ENCODE measurements at places on chromosomes 3 and 15.

- no peak for DNase-seq
Observed at GRCh38 chr3:59288951-59289350, 239.1 kb upstream of the CFAP20DC start.

DNA sequence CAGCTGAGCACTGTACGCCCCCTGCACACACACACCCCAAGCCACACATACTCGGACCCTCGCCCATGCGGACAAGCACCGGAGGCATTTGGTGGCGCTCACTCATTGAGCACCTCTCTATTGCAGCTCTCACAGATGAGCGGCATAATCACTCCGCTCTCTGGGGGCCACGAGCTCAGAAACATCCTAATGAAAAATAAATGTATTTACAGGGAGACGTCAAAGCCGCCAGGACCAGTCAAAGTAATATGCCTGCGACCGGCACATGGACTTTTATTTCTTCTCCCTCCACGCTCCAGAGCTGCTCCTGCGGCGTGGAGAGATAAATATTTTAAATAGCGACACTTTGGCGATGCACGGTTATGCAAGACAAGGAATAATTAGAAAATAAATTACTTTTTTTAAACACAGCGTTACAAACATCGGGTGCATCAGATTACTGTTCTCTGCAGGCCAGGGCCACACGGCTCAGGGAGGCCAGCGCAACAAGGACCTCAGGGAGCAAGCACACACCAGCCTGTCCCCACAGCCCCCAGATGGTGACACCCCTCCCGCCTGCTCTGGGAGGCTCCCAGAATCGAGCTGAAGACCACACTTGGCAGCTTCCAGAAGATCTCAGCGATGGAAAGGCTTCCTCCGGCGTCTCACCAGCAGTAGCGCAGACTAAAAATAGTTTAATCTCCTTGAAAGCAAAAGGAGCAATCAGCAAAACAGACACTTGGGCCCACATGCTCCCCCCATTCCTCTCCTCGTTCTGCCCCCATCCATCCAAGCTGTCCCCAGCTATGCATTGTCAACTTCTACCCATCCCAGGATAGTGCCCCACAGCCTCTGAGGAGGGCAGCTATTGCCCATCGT, 48.0 kb downstream of the CACNA2D2 start:
- no peak for DNase-seq

DNA sequence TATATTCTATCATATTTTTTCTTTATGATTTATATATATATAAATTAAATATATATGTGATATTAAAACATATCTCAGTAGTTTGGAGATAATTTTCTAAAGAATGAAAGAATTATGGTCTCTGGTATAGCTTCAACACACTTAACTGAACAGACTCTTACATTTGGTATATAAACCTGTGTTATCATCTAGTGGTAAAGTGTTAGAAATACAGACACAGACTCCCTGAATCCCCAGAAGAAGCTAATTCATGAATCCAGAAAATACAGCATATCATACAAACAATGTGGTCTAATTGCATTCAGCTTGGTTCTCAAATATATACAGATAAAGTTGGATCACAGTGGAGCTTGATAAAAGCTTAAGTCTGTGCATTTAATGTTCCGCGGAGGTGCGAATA, 1100.4 kb downstream of the ROBO2 start:
- DNase-seq: no peak

DNA sequence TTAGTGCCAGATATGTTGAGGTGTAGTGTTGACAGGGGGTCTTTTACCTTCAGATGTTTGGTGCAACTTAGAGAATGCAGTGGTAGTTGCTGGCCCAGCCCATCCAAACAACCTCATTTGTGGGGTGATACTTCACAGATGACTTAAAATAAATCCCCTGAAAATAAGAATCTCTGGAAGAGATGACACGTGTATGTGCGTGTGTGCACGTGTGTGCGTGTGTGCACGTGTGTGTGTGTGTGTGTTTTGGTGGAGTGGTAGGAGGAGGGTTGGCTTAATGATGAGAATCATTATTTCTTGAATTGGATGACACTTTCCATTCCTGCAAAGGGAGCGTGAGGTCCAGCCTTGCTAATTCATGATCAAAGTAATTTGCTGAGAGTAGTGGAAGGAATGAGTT, 31.9 kb downstream of the SNRPN start:
- DNase-seq: no peak

- no peak for DNase-seq
Observed at GRCh38 chr3:127063916-127064315, 81.0 kb downstream of the PLXNA1 start.

- no peak for DNase-seq
Observed at GRCh38 chr15:37220949-37221670, 120.8 kb upstream of the MEIS2 start.

- no peak for DNase-seq
Observed at GRCh38 chr3:64445109-64445943, 220.1 kb upstream of the PRICKLE2 start.

DNA sequence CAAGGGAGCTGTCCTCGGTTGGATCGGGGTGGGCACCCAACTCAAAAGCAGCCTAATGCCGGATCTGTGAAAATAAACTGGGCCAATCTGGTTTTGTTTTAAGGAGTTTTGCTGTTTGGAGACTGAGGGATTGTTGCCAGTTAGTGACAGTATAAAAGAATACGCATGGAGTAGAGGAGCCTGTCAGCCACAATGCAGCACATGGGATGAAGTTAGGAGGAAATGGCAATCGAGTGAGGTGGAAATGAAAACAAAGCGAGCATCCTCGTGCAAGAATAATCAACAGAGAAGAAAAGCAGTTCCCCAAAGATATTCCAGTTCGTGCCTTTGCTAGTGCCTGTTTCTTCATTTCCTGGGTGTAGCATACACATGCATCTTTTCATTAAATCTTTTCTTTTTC, 108.4 kb upstream of the RORA start:
- no peak for DNase-seq

- DNase-seq: peak; percentile 94
Observed at GRCh38 chr15:70492240-70493177, 270.8 kb downstream of the UACA start.

DNA sequence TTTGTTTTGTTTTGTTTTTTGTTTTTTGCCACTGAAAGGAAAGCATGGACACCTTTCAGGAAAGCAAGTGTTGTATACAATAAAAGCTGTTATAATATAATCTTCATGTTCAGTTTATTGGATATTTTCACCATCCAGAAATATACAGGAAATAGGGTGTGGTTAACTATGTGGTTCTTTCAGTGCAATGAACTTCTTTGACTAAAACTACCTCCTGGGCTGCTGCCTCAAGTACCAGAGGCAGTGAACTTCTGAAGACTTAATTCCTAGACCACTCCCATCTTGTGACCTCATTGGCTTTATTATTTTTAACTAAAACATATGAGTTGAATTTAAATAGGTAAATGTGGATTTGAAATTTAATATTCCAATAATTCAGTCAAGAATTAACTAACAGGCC, 27.1 kb upstream of the TBL1XR1 start:
- no peak for DNase-seq

Measured in activated CD4-positive, alpha-beta memory T cell treated with anti-CD3 and anti-CD28 coated beads for 36 hours (primary cell).